ENCODE measurements at places on chromosomes 3 and 15.
A peak's percentile ranks its signal among the peaks of the same experiment; 100 is the strongest.

- DNase-seq: no peak
Measured at GRCh38 chr3:11914041-11914440, 67.4 kb upstream of the TAMM41 start.

- peak; percentile 41 for DNase-seq
Measured at GRCh38 chr15:33068007-33068481, 126.5 kb downstream of the FMN1 start.

DNA sequence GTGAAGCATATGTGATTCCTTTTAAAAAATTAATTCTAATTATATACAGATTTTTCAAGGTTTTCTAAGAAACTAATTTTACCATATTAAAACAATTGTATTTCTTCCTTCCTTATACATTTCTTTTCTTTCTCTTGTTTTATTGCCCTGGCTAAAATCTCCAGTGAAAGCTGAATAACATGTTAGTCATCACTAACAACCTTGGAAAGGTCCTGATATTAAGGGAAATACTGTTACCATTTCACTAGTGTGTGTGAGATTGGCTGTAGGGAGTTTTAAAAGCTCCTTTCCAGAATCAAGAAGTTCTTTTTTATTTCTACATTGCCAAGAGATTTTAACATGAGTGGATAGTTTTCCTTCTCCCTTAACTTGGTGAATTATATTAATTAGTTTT lies 229.7 kb upstream of the EIF1B start:
- DNase-seq: no peak

GRCh38 chr3:63791974-63792373 lies 27.1 kb upstream of the C3orf49 start:
- peak; percentile 60 for DNase-seq

- DNase-seq: peak; percentile 16
Measured at GRCh38 chr3:3134750-3135448, 8.2 kb downstream of the TRNT1 start.

DNA sequence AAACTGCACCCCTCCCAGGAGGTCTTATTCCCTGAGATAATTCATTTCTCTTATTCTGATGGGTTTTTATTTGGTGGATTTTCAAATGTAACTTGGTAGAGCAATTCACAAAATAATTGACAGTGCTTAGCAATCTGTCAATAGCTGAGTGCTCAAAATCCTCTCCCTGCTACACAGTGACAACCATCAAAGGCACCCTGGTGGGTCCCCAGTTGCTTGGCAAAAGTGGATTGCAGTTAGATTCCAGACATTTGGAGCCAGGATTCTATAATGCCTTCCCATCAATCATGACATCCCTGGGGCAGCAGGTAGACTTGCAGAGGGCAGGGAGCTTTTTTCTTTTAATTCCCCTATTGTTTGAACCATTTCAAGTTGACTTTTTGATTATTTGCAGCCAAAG lies 59.0 kb downstream of the FHIT start:
- no peak for DNase-seq

GRCh38 chr3:78496501-78496900 lies 1271.3 kb downstream of the ROBO1 start:
- DNase-seq: no peak

DNA sequence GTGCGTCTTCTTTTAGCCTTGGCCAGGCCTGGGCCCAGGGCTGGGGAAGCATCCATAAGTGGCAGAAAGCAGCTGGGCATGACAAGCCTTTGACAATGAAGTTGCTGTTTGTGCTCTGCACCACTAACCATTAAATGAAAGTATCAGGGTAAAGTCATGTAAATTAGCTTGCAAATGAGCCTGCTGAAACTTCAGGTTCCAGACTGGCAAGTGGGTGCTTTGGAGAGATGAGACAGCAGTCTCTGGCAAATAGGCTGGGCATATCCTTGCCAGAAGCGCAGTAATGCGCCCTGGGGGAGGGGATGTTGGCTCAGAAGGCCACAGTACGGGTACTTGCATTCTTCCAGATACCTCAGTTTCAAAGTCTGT lies 40.7 kb downstream of the RAB6B start:
- DNase-seq: no peak

All from fibroblast of skin of abdomen (primary cell).